SK-N-DZ (cell line): ENCODE measurements at places on chromosomes 3 and 15.

- no peak for DNase-seq
Measured at GRCh38 chr15:68829068-68829467, 8.4 kb upstream of the ANP32A start.

- no peak for DNase-seq
Measured at GRCh38 chr3:49644684-49645083, 29.5 kb upstream of the APEH start.

DNA sequence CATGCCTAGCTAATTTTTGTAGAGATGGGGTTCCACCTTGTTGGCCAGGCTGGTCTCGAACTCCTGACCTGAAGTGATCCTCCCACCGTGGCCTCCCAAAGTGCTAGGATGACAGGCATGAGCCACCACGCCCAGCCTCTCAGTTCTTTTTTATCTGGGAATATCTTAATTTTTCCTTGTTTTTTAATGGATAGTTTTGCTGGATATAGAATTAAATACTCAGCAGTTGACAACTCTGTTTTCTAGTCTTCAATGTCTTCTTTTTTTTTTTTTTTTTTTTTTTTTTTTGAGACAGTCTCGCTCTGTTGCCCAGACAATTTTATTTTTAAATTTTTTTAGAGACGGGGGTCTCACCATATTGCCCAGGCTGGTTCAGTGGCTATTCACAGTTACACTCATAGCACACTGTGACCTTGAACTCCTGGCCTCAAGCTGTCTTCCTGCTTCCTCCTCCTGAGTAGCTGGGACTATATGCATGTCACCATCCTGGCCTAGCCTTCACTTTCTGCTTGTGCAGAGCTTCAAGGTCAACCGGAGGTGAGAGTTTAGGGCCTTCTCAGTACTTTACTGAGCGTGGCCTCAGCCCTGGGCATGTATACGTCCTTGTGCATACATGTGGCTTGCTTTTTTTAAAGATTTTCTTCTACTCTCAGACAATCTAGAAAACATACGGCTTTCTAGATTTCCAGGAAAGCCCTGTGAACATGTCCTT, 120.5 kb downstream of the ZNF609 start:
- DNase-seq: no peak

DNA sequence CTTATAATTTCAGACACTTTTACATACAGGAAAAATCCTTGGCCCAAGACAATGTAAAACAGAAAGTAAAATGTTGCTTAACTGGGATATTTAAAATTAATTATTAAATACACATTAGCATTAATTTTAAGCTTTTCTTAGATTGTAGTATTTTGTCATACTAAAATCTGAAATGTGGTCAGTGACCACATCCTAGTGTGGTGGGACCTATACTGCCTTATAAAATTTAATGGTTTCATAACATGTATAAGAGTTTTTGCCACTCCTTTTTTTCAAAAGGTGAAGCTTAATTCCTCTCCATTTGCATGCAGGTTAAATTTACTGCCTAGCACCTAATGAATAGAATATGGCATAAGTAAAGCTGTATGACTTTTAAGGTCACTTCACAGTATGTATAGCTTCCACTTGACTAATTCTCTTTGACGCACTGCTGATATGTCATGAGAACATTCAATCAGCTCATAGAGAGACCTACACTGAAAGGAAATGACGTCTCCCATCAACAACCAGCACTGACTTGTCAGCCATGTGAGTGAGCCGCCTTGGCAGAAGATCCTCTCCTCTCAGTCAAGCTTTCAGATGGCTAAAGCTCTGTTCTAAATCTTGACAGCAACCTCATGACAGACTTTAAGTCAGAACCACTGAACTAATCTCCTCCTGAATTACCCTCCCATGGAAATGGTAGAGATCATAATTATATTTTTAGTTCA, 847.8 kb downstream of the SI start:
- DNase-seq: no peak

- DNase-seq: no peak
Measured at GRCh38 chr3:115885621-115886020, 262.3 kb downstream of the GAP43 start.

- no peak for DNase-seq
Measured at GRCh38 chr3:107268469-107268868, 108.8 kb upstream of the CCDC54 start.

DNA sequence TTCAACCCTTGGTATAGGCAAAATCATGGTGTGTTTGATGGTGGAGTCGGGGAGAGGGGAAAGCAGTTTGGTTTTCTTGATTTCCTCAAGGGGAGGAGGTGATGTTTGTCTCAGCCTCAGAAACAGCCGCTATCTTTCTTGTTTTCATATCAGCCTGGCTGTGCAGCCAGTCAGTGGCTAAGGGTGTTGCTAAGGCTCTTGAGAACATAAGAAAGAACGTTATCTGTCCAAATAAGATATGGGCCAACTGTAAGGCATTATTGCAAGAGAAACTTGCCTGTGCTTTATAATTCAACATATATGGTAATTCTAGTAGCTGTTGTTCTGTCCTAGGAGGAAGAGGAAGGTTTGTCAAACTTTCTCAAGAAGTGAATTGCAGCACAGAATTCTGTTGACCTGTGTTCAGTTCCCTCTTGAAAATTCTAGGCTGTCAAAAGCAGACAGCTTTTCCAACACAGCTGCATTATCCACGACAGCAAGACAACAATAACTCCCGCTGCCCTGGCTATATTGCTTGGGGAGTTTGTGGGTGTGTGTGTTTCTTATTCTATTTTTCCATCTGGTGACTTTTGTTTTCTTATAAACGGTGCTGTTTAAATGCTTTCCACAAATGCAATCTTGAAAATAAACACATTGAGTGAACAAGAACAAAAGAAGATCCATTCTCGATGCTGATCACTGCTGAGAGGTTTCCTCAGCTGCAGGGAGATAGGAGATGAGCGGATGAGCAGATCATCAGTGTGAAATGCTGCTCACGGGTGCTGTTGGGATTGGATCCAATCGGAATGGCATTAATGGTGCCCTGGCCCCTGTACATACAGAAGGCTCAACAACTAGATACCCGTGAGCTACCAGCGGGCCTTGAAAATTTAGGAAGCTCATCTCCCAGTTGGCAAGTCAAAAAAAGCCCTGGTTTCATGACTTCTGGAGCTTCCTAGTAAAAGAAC, 90.8 kb upstream of the TNFAIP8L3 start:
- no peak for DNase-seq

- no peak for DNase-seq
Measured at GRCh38 chr3:29453284-29454001, 172.6 kb downstream of the RBMS3 start.

DNA sequence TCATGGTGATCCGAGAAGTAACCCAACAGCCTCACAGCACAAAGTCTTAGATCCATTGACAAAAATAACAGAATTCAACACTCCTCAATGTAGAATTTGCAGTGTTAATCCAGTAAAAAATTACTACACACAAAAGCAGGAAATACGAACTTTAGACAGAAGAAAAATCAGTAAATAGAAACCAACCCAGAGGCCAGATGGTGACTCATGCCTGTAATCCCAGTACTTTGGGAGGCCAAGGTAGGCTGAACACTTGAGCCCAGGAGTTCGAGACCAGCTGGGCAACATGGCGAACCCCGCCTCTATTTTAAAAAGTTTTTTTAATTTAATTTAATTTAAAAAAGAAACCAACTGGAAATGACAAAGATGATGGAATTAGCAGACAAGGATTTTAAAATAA, 36.1 kb downstream of the SELENOT start:
- DNase-seq: no peak

DNA sequence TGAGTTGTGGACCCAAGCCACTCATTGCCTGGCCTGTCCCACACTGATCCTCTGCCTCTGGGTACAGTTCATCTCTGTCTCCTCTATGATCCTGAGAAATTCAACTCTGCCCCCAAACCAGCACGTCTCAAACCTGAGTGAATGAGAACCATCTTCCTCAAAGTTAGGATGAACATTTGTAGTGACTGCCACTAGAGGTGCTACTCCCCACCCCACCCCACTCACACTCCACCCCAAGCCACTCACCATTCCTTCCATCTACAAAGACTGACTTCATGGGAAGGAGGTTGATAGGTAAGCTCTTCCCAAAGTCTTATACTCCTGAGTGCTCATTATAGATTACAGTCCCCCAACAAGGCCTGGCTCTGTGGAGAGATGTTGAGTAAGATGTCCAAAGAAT, 43.8 kb downstream of the NEK10 start:
- no peak for DNase-seq

DNA sequence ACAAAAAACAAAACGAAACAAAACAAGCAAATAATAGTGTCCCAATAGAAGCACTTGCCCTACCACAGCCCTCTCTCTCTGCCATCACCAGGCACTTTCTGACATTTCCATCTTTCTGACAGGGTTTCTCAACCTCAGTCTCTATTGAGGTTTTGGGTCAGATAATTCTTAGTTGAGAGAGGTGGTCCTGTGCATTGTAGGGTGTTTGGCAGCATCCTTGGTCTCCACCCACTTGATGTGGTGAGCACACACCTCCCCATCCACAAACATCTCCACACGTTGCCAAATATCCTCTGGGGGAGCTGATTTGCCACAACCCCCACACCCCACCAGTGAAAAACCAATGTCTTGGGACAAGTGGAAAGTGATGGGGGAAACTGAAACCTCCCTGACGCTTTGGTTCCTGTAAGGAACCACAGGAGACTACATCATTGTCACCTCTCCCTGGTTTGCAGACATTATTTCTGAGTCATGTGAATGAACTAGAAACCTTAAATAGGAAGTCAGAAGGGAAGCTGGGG, 733.7 kb upstream of the CFAP20DC start:
- no peak for DNase-seq

DNA sequence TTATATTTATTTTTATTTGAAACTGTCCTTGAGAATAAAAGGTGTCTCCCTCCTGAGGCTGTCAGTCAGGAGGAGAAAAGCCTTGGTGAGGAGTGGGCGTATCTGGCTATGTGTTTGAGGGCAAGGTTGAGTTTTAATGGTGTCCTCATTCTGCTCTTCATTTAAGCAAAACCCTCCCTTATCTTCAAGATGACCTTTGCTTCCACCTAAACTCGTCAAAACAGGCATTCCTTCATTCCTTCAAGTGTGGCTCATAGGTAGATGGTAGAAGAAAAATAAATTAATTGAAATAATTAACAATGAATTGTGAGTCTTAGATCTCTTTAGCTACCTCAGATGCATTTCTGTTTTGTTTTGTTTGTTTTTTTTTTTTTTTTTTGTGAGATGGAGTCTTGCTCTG, 39.4 kb upstream of the ATOSA start:
- DNase-seq: no peak

DNA sequence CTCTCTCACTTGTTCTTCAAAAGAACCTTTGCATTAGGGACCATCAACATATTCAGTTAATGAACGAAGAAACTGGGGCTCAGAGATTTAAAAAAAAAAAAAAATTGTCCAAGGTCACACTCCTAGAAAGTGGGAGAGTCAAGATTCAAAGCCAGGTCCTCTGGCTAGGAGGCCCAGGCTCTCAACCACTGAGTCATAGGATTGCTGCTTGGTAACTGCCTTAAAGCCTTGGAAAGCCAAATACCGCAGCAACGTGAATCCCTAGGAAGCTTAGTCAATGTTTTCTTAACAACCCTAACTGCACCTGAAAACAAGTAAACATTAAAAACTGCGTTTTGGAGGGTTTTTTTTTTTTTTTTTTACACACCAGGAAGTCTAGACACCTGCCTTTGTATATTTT, 156.8 kb downstream of the WNT5A start:
- no peak for DNase-seq

DNA sequence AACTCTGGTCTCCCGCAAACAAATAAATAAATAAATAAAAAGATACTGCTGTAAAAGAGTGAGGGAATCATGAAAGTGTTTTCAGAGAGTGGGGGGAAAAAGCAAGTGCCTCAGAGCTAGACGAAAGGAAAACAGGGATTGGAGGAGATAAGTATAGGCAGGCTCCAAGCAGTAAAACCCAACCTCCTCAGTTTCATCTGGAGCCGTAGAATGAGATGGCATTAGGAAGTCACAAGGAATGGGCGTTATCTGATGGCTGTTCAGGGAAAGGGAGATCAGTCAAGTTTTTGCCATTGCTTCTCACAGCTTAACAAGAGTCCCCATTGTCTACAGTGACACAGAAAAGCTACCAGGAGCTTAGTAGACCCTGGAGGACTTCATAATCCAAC, 451.5 kb upstream of the PPP2R3A start:
- no peak for DNase-seq

DNA sequence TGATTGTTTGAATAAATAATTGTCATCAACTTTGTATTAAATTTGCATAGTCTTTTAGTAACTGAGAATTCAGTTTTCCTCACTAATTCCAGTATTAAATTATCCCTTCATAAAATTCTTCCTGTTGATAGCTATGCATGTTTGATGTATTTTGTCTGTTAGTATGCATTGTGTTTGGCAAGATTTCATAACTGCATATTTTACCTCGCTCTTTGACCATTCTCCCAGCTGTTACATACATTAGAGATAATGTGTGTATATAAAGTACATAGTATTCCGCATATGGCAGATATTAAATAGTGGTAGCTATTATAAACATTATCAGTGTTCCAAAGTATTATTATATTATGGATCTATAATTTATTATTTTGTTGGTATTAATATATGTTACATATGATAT, 10.6 kb upstream of the NFKBIZ start:
- no peak for DNase-seq

- no peak for DNase-seq
Measured at GRCh38 chr15:81334768-81335435, 11.0 kb upstream of the STARD5 start.

DNA sequence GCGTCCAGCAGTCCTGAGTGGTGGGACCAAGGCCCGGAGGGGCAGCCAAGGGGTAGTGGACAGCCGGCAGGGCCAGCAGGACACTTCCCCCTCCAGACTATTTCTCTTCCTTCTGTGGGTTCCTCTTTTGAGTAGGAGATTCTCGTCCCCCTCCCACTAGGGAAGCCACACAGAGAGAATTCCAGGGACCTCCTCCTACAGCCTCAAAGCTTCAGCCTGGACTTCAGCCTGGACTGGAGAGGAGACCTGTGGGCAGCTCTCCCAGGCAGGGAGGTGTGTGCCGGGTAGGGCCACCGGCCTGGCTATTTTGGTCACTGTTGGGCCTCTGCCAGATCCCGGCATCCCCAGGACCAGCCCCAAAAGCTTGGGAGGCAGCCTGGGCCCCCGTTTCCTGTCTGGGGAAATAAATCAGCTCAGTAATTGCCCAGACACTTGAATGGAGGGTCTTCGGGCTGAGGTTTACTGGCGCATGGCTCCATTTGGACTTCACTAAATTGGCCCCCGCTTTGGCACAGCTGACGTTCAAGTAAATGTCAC, 1.3 kb downstream of the SLC6A6 start:
- DNase-seq: peak; percentile 40

DNA sequence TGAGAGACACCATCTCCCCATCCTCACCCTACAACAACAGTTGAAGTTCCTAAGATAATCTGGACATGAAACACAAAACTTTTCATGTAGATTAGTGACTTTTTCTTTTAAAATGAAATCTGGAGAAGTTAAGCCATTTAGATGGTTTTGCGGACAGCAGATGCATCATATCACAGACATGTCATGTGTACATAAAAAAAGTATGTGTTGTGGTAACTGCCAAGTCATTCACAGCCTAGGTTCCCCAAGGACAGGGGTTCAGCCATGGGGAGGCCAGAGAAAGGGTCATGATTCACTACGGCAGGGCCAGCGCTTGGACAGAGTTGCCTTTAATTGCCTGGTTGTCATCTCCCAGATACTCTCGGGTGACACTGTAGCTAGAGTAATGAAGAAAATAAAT, 163.2 kb downstream of the PDZRN3 start:
- no peak for DNase-seq

GRCh38 chr15:52220937-52221660, 29.9 kb upstream of the GNB5 start:
- no peak for DNase-seq
